HCT116 (cell line): ENCODE measurements at places on chromosomes 16 and 17. TPM values are rescaled to one million over a fixed set of nuclear protein-coding genes. Genes with fewer than 3 reads are reported as not detected.

Gene KRTAP1-1
- not detected for total RNA-seq

Gene AHSP
- total RNA-seq, result not detected

Gene NOTUM
- 12.5 TPM for total RNA-seq

- no peak for DNase-seq
Measured at GRCh38 chr17:77750427-77751043, 208.0 kb upstream of the TNRC6C start.

- no peak for DNase-seq
Measured at GRCh38 chr17:784143-784542, 2.0 kb downstream of the MRM3 start.

DNA sequence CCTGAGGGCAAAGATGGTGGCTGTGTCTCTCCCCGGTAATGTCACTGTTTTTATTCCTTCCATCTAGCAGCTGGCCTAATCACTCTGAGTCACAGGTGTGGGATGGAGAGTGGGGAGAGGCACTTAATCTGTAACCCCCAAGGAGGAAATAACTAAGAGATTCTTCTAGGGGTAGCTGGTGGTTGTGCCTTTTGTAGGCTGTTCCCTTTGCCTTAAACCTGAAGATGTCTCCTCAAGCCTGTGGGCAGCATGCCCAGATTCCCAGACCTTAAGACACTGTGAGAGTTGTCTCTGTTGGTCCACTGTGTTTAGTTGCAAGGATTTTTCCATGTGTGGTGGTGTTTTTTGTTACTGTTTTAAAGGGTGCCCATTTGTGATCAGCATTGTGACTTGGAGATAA is 5.5 kb upstream of the RAPGEFL1 start:
- no peak for DNase-seq

DNA sequence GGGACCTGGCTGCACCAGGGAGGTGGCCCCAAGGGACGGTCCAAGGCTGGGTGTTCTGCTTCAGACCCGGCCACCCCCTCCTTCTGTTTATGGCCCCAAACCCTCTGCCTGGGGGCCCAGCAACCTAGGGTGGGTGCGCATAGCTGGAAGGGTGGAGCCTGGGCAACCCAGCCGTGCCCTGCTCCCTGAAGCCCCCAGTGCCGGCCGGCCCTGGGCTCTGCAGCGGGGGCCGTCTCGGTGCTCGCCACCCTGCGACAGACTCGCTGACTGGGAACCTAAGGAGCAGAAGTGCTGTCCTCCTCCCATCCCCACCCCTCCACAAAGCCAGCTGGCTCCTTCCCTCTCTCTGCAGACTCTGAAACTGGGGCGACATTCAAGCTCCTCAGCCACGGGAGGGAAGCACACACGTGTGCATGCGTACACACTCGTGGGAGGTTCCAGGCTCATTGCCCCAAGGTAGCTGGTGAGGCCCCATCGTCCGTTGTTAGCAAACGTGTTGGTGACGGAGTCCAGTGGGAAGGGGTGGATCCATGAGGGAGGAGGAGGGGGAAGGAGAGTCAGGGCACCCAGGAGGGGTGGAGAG is 43.4 kb downstream of the ENGASE start:
- DNase-seq, result no peak

GRCh38 chr17:50256826-50257618 is 17.2 kb upstream of the TMEM92 start:
- no peak for DNase-seq

GRCh38 chr17:41579484-41580243 is 7.0 kb downstream of the KRT14 start:
- peak; percentile 82 for DNase-seq

- DNase-seq, result peak; percentile 15
Measured at GRCh38 chr17:16905593-16906191, 66.2 kb downstream of the TNFRSF13B start.

DNA sequence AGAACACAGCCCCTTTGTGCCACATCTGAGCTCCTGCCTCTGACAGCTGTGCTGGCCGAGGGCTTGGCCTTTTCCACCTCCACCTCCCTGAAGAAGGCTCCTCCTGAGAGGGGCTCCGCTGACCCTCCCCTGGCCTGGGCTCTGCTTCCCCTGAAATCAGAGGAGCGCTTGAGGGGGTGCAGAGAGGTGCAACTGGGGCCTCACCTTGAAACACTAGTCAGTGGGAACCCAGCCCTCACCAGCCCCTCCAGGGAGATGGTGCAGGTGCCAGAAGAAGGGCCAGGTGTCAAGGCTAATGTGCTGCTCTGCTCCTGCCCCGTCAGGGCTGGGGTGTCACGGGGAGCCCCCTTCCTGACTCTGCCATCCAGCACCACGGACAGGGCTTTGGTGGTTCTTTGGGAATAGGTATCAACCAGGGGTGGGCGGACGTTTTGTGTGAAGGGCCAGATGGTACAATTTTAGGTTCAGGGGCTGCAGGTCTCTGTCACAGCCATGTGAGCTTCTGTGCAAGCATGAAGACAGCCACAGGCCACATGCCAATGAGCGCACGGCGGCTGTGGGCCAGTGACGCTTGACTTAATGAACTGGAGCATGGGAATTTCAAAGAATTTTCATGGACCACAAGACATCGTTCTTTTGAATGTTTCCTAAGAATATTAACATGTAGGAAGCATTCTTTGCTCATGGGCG is 2.1 kb upstream of the ZG16B start:
- no peak for DNase-seq

DNA sequence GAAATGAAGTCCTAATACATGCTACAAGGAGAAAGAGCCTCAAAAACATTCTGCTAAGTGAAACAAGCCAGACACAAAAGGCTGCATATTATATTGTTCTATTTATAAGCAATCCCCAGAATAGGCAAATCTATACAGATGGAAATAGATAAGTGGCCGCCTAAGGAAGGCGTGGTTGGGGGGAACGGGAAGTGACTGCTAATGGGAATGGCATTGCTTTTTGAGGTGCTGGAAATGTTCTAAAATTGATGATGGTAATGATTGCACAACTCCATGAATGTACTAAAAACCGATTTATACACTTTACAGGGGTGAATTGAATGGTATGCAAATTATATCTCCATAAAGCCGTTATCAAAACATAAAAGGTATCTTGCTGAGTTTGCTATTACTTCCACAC is 67.7 kb downstream of the GAS7 start:
- DNase-seq, result no peak
